Ecto neural progenitor cell (in vitro differentiated cells): ENCODE measurements at places on chromosomes 13 and 19.

DNA sequence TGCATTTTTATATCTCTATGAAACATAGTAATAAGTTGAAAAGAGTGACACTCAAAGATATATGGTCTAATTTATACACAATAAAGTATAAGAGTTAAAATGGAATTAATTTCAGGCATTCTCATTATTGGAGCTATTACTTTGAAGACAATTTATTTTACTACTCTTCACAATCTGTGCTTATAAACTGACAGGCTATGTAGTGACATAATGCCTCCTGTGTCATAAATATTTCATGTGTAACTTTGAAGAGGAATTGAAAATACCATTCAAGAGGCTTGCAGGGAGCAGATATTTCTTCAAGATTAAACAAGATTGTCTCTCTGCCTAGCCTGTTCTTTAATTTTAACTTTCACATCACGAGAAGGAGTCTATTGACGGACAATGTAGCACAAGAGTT lies 1881.5 kb upstream of the PCDH20 start:
- no peak for DNase-seq

DNA sequence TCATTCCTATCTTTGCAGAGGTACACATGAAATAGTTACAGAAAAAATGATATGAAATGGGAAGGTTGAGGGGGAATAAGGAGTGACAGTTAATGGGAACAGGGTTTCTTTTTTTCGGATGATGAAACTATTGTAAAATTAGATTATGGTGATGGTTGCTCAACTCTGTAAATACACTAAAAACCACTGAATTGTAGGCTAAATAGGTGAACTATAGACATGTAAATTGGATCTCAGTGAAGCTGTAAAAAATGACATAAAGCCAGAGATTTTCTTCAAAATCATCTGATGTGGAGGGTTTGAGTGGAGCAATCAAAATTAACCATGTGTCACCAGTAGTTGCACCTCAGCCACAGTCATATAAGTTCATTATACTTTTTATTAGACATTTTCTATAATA lies 6.6 kb upstream of the FLT3 start:
- DNase-seq = no peak

DNA sequence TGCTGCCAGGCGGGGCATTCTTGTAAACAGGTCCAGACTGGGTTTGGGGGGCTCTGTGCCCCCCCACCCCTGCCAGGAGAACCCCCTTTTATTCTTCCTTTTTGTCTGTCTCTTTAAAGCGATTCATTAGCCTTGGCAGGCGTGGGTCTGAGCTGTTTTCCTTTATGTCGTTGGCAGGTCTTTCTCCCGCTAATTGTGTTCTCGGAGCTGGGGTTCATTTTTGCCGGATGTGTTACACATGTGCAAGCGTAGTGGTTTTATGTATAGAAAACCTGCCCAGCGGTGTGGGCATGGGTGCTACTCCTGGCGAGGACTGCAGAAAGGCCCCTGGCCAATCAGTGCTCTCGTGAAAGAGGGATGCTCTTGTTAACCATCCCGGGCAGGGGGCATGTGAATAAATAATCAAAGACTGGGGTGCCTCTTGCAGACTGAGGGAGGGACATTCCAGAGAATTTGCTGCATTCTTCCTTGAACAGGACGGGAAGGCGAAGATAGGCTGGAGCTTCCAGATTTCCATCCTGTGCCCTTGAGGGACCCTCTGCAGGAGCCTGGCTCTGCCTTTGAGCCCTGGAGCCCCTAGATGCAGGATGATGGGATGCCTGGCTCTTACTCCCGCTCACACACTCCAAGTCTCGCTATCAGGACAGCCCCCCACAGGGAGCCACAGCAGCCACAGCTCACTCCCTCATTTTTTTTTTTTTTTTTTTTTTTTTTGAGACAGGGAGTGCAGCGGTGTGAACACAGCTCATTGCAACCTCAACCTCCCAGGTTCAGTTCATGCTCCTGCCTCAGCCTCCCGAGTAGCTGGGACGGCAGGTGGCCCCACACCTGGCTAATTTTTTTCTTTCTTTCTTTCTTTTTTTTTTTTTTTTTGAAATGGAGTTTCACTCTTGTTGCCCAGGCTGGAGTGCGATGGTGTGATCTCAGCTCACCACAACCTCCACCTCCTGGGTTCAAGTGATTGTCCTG lies 14.1 kb downstream of the CARM1 start:
- no peak for DNase-seq

DNA sequence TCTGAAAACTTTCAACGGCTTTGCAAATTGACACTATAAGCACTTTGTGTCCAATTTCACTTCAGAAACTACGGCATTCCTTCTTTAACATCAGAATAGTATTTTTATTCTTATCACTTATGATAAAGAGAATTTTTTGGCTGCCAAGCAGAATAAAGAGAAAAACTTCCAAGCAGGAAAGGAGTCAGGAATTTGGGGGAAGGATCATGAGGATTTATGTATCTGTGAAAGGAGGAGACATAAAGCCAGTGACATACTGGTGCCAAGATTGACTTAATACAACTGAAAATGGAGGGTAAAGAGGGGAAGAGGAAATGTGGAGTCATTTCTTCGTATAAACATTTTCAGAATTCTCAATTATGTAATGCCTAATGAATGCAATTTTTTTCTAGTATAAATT lies 94.7 kb downstream of the RBM26 start:
- DNase-seq = no peak

DNA sequence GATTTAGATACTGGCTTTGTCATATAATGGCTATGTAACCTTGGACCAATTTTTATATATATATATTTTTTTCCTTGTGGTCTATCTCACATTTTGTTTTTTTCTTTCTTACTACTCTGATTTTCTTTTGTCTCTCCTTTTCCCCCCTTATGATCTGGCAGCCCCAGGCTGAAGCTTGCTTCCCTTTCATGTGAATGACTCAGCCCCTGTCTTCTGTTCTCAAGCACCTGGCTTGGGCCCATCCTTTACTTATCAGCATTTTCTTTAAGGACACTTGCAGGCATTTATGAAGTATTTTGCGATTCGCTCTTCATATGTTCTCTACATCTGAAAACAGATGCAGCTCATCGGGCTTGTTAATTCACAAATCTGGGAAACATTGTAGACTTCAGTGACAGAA lies 163.6 kb downstream of the SPRY2 start:
- DNase-seq = no peak

DNA sequence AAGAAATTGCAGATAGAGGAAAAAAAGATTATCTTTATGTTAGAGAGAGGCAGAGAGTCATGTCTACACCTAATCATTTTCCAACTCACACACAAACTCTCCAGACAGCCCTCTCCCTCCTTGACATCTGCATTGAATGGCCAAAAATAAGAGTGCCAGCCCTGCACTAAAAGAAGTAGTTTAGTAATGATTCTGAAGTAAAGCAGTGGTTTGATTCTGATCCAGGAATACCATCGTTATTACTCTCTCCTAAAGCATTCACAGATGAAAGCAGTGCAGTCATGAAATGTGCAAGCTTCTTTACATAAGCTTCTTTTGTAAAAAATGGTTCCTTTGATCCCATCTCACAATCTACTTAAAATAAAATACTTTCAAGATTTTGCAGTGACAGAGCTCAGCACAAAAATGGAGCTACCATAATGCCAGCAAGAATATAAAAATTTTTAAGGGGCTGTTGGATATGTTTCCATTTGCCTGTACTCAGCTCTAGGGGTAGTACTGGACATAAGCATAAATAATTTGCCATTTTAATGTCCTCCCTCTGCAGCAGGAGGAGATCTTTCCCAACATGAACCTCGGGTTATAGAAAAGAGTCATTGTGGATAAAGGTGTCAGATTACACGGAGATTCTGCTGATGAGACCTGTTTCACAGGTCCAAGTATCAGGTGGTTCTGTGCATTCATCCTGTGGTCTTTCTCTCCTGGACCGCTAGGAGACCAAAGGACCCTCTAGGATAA lies 406.3 kb downstream of the DCT start:
- DNase-seq = no peak

GRCh38 chr19:43804432-43804831 lies 2.2 kb upstream of the LYPD5 start:
- DNase-seq = no peak

- no peak for DNase-seq
These were observed 69.0 kb upstream of the RFXAP start for GRCh38 chr13:36750046-36750445.

- DNase-seq = no peak
These were observed 30.3 kb downstream of the ZNF763 start for GRCh38 chr19:11995174-11995573.

- DNase-seq = no peak
These were observed 326.2 kb downstream of the TSHZ3 start for GRCh38 chr19:31023038-31023437.

GRCh38 chr13:99796175-99796819 lies 175.3 kb downstream of the ZIC5 start:
- DNase-seq = peak; percentile 75

DNA sequence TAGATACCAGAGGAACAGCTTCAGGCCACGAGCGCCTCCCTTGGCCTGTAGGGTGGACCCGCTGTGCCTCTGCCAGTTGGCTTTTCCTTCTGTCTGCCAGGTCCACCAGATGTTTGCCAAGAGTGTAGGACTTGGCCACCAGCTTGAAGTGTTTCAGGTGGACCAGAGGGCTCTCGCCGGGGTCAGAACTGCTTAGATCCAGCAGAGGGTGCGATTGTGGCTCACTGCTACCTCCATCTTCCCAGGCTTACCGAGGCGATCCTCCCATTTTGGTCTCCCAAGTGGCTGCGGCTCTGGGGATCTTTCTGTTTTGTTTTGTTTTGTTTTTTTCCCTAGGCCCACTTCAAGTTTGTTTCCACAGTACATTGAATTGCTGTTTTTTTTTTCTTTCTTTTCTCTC lies 23.0 kb upstream of the ZNF730 start:
- DNase-seq = no peak

DNA sequence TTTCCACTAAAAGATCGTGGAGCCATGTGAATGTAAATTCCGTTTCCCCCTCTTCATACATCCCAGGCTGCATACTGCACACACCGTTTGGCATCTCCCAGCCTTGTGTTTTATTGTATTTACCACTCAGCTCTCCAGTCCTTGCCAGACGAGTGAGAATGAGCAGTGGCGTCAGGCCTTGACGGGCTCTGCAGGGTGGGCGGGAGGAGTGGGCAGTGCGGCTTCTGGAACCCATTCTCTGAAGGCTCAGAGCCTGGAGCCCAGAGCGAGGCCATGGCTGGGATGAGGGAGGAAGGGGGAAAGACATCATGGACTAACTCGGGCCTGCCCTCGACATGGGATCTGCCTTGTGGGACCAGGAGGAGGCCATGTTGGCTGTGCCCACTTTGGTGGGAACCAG lies 25.1 kb downstream of the BICRA start:
- no peak for DNase-seq

DNA sequence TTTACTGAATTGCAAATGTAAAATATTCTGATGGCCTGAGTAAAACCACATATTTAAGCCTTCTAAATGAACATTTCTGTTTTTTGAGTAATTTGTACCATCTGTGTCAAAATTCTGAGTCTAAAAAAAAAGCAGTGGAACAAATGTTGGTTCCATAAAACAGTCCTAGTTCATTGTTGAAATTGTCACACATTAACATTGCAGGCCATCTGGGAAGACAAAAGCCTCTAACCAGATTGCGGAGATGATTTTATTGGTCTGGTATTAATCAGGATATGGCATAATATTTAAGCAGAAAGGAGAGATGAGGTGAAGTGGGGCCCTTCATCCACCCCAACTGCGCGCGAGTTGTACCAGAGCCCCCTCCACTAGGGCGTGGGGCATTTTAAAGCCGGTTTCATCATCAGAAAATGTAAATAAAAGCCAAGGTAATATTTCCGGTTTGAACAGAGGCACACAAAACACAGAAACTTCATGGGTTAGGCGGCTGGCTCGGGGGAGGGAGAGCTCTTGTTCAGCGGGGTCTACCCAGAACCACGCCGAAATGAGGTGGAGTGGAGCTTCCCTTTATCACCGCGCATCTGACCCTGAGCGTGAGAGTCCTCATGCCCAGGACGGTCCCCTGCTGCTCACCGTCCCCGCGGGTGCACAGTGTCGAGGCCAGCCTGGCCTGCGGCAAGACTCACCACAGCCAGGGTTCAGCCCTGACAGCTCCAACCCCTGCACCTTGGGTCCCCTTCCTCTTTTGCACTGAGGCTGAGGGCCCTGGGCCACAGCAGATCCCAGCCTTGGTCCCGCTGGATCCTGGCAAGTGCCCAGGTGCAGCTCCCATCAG lies 169.2 kb downstream of the URI1 start:
- DNase-seq = no peak

DNA sequence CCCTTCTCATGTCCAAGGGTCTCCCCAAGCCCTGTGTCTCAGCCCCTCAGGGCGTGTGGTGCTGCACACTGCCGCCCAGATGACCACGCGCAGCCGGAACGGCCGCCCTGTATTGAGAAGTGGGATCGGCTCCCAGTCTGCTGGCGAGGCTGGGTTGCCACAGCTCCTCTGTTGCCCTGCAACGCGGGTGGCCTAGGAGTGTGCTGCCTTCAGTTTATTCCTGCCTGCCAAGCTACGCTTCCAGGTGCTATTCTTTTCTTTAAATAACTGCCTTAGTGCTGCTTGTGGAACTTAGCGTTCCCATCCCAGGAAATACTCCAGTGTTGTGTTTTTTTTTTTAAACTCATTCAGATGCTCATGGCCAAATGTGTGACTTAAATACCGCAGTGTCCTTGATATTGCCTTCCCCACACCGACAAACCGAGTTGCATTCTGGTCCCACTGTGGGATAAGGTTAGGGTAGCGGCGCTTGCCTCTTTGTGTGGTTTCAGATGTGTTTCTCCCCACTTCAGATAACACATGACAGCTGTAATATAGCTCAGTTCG lies 16.6 kb downstream of the ACTN4 start:
- DNase-seq = no peak

DNA sequence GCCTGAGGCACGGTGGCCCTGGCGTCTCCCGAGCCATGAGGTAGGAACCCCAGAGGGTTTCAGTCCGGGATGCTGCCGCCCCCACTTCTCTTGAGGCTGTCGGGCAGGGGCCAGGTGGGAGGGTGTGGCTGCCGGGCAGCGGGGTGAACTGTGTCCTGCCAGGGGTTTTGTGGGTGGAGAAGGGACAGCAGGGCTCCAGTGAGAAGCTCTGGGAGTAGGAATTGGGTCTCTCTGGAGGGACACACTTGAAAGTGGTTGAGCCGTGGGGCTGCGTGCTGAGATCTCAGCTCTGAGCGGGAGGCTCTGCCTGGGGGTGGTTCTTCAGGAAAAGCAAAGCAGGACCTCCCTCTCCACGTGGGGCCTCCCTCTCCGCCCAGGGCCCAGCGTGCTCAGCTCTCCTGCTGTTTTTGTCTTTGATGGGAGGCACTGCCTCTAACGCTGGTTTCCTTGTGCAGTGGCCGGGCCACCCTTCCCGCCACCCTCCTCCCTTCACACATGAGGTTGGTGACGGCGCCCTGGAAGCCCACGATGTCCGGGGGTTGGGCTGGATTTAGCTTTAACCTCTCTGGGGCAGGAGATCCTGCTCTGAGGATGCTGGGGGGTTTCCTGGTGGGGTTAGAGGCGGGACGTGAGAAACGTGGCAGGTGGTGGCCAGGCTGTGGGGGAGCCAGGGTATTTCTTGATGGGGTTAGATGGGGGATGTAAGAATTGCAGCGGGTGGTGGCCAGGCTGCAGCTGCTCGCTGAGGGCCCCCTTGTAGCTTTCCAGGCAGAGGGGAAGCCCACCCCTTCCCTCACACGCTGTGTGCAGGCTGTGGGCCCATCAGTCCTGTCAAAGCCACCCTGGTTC lies 15.3 kb upstream of the ZNF554 start:
- DNase-seq = no peak

GRCh38 chr19:2236064-2236313 lies 140 bp downstream of the PLEKHJ1 start:
- DNase-seq = no peak

GRCh38 chr13:22127277-22128164 lies 456.6 kb downstream of the FGF9 start:
- DNase-seq = no peak

GRCh38 chr13:44050450-44051063 lies 170.9 kb downstream of the LACC1 start:
- no peak for DNase-seq

- no peak for DNase-seq
These were observed 2.8 kb downstream of the MYH14 start for GRCh38 chr19:50206191-50206590.
